Neural crest cell (in vitro differentiated cells): ENCODE measurements at places on chromosomes 4 and X.

GRCh38 chrX:112840382-112841113 lies at the start of gene AMOT:
AMOT (minus strand) TSS chrX:112840831; CDS start chrX:112823126, 17,705 bp downstream.
- peak; percentile 91 for DNase-seq

DNA sequence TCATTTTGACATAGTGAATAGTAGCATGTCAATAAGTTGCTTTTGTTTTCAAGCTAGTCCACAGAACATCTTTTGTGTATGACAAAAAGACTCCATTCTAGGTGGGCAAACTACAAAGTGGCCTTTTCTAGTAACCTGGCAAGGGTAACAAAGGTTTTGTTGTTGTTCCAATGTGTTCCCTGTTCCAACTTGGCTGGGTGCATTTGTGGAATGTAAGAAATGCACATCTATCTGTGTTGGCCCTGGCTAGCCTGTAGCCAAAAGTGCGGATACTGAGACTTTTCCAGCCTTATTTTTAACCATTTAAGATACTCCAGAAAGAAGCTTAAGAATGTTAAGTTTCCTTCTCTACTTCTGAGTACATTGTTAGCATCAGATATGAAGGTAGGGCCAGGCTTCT lies 118.7 kb upstream of the CHRDL1 start:
- no peak for DNase-seq

DNA sequence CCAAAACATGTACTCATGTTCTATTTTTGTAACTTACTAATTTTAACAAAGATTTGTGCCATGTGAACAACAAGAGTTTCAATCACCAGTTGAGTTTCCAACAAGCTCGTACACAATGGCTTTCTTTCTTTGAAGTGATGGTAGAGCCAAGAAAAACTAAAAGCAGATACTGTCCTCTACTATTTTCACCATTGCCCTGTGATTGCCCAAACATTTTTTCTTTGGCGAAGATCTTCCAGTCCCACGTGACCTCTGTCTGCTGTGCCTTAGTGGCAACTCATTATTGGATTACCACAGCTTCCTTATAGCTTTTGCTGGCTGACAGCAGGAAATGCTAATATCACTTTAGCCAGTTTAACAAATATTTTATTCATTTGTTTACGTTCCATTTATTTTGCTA lies 1147.1 kb downstream of the STIM2 start:
- DNase-seq, result no peak

GRCh38 chr4:98677799-98678198 lies 19.4 kb upstream of the TSPAN5 start:
- no peak for DNase-seq

DNA sequence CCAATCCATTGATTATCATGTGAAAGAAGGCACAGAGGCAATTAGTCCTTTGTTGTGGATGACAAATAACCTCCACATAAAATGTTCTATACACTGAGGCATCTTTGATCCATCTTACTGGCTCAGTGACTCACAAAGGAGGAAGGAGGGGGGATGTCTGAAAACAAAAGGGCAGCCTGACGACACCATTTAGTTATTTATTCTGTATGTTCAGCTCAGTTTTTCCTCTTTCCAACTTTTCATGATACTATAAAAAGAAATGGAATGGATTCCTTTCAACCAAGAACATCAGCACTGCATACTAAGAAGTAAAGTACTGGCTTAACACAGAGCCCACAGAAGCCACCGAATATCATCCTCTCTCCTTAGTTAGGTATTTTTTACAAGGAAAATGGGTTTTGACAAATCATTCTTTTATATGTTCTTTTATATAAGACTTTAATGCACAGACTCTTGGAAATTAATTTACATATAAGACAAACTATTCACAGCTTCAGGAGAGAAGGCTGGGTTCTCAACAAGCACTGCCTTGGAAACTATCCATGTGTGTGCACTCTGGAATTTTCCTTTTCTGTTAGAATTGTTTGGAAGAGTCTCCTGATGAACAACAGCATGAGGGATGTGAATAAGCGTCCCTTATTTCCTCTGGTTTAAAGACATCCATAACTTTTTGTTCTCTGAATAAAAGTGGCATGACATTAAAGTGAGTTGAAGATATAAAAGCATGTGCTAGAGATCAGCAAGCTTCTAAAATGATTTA lies 135.6 kb downstream of the TSPAN5 start:
- DNase-seq, result no peak

DNA sequence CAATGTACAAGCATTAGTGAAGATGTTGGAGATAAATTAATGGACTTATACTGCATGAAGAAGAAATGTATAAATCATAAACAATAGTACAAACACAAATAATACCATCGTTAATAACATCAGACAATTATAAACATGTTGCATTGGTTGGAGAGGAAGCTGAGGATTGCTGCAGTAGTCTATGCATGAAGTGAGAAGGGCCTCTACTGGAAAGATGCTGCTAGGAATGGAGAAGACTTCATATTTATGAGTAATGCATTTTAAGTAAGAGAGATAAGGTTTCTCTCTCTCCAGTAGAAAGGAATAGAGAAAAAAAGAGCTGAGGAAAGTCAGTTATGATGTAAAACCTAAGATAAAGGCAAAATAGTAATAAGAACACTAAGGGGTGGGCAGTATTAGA lies 247.8 kb downstream of the GRID2 start:
- no peak for DNase-seq

- DNase-seq, result no peak
Observed at GRCh38 chrX:149346306-149346705, 158.8 kb downstream of the IDS start.

- DNase-seq, result no peak
Observed at GRCh38 chr4:127829014-127829413, 46.9 kb downstream of the HSPA4L start.

DNA sequence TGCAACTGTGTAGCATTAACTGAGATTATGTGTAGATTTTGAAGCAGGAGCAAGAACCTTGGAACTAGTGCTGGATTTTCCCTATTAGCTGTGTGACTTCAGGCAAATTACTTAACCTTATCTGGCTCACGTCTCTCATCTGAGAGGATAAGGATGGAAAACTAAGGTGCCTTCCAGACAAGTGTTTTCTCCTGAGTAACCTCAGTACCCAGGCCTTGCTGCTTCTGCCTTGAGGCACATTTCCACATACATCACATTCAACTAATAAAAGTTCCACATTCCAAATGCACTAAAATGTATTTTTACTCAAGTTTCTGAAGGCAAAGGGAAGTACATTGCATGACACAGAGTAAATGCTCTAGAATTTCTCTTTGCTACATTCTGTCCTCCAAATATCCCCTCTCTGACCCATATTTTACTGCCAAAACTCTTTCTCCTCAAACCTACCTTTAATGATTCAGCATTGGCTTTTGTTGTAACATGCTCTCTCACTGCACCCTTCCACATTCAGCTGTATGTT lies 195.4 kb upstream of the ADGRL3 start:
- DNase-seq, result no peak

DNA sequence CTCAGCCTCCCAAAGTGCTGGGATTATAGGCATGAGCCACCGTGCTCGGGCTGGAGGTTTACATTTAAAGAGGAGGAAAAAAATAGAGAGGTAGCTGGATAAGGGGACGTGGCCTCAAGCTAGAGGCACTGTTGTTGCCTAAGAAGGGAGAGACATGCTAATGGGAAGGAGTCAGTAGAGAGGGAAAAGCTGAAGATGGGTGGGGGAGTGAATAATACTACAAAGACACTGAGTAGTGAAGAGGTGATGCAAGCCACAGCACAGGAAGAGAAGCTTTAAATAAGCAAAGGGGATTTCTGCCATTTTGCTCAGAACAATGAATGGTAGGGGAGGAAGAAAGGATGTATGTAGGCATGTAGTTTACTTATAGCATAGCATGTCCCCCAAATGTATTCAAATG lies 11.5 kb upstream of the AP1S2 start:
- no peak for DNase-seq

DNA sequence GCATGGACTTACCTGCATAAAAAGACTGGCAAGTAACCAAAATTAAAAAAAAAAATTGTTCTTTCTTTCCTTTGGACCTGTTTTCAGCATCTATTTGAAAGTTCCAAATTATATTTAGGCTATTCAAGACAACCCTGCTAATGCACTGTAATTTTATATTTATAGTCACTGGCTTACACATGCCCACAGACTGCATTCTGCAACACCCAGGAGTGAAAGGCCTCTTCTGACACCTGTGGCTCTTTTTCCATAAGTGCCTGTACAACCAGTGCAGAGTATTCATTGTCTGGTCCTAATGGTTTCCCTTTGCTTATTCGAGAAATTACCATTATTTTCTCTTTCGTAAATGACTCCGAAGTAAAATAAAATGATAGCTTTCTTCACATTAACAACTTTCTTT lies 143.3 kb downstream of the RNF150 start:
- DNase-seq, result no peak

DNA sequence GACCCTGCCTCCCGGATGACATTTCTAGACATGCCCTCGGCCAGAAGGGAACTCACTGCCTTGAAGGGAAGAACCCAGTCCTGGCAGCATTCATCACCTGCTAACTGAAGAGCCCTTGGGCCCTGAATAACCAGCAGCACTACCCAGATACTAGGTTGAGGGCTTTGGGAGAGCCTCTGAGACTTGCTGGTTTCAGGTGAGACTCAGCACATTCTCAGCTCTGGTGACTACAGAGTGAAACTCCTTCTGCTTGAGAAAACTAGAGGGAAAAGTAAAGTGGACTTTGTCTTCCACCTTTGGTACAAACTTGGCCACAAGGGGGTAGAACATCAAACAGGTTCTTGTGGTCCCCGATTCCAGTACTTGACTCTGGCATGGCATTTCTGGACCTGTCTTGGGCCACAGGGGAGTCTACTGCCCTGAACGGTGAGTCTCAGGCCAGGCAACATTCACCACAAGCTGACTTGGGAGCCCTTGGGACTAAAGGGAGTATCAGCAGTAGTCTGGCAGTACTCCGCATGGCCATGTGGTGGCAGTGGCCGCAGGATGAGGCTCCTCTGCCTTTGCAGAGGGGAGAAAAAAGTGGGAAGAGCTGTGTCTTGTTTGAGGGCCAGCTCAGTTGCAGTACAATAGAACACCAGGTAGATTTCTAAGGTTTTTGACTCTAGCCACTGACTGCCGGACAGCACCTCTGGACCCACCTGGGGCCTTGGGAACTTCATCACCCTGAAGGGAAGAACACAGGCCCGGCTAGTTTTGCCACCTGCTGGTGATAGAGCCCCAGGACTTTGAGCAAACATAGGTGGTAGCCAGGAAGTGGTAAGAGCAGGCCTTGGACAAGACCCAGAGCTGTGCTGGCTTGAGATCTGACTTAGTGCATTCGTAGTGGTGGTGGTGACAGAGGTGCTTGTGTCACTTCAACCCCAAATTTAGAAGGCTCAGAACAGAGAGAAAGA lies 414.8 kb downstream of the OPHN1 start:
- DNase-seq, result peak; percentile 8

GRCh38 chr4:188214861-188215260 lies 75.6 kb downstream of the TRIML1 start:
- no peak for DNase-seq

DNA sequence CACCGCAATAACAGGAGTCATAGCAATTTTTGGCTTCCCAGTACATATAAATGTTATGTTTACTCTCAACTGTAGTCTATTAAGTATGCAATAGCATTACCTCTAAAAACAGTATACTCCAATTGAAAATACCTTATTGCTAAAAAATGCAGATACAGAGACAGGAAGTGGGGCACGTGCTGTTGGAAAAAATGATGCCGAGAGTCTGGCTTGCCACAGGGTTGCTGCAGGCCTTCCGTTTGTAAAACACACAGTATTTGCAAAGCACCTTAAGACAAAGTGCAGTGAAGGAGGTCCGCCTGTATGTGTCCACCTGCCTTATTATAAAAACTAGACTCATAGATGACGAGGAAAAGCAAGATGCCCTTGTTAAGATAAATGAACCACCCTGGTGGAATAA lies 23.5 kb downstream of the CD99 start:
- no peak for DNase-seq

- DNase-seq, result no peak
Observed at GRCh38 chr4:158410272-158410671, 111.4 kb upstream of the RXFP1 start.

GRCh38 chr4:20194123-20195013 lies 57.3 kb upstream of the SLIT2 start:
- no peak for DNase-seq

DNA sequence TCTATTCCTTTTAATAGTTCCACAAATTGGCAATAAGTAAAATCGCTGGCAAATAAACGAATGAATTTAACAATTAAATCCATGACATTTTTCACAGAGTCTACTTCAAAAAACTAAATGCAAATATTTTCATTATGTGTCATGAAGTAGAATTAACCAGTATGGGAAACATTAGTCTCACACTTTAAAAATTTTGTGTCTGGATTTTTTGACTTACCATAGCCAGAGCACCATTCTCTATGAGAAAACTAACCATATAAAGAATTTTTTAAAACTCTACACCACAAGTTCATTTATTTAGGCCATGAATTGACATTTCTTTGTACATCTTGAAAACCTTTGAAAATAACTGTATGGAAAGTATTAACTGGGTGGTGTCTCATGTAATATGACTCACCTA lies 41.2 kb downstream of the PRDM5 start:
- DNase-seq, result no peak

GRCh38 chr4:147839663-147840062 lies 107.8 kb downstream of the ARHGAP10 start:
- no peak for DNase-seq

DNA sequence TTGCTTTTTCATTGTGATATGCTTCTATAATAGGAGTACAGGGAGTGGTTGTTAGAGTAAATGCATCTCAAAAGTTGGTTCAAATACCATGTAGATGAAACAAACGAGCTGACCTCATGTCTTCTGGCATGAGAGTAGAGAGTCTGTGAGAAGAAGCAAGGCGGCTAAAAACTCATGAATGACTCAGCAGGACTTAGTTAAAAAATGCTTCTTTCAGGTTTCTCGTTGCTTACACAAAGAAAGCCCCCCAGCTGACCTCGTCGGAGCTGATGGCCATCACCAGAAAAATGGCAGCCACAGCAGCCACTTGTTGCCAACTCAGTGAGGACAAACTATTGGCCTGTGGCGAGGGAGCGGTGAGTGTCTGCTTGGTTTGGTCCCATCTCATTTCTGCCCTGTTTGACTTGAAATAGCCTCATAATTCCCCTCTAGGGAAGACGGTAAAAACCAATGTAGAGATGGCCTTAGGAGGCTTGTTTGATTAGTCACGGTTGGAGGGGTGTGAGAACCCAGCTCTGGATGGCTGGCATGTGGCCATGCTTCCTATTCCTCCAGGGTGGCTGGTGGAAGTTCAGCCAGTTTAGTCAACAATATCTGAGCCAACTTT lies 14.5 kb downstream of the AFP start:
- DNase-seq, result no peak

GRCh38 chr4:22463179-22463578 lies 52.7 kb downstream of the ADGRA3 start:
- DNase-seq, result no peak
